Spleen (tissue), 13 donors: ENCODE measurements at places on chromosomes 6 and 20.

- DNase-seq, result no peak
These were observed 254.4 kb downstream of the NRN1 start for GRCh38 chr6:5752391-5752680.

DNA sequence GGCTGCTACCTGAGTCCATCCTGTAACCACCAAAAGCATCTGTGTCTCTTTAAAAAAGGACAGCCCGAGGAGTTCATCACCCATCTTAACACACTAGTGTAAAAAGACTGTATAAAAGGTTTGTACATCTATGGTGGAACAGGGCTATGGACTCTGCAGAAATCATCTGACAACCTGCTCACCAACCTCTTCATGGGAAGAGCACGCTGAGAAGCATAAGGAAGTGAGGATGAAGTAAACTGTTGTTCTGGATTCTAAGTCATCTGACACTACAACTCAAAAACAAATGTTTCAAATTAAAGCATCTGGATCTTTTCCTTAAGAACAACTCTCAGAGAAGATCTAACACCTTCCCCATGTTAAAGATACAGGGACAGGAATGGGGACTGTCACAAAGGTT, 5.4 kb downstream of the IFNGR1 start:
- DNase-seq, result no peak

DNA sequence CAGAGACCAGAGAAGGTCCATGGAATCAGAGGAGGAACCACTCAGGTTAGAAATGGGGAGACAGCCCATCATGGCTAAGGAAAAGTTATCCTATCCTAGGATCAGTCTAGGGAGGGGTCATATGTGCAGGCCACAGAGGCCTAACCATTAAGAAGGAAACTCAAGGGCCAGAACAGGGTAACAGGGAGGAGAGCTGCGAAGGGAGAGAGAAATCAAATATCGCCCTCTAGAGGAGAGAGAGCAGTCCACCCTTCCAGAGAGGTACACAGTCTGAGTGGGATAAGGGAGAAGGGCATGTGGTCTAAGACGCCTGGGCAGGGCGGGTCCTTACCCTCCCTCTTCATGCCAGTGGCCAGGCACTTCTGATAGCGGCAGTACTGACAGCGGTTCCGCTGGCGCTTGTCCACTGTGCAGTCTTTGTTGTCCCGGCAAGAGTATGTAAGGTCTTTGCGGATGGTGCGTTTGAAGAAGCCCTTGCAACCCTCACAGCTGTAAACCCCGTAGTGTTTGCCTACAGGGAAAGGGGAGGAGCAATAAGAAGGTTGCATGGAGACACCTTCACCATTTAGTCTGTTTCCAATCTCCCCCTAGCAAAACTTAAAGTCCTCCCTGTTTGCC, 2.9 kb downstream of the RXRB start:
- DNase-seq, result peak; percentile 75

- DNase-seq, result no peak
These were observed 413.5 kb downstream of the BTBD3 start for GRCh38 chr20:12331236-12331635.

- no peak for DNase-seq
These were observed 11.0 kb downstream of the PTCHD4 start for GRCh38 chr6:48099713-48100587.

GRCh38 chr6:102686461-102686860, 1293.0 kb downstream of the GRIK2 start:
- DNase-seq, result no peak

- no peak for DNase-seq
These were observed 297.1 kb upstream of the RIMS1 start for GRCh38 chr6:71589254-71589653.

- no peak for DNase-seq
These were observed 1.3 kb upstream of the ENPP4 start for GRCh38 chr6:46128476-46128875.

DNA sequence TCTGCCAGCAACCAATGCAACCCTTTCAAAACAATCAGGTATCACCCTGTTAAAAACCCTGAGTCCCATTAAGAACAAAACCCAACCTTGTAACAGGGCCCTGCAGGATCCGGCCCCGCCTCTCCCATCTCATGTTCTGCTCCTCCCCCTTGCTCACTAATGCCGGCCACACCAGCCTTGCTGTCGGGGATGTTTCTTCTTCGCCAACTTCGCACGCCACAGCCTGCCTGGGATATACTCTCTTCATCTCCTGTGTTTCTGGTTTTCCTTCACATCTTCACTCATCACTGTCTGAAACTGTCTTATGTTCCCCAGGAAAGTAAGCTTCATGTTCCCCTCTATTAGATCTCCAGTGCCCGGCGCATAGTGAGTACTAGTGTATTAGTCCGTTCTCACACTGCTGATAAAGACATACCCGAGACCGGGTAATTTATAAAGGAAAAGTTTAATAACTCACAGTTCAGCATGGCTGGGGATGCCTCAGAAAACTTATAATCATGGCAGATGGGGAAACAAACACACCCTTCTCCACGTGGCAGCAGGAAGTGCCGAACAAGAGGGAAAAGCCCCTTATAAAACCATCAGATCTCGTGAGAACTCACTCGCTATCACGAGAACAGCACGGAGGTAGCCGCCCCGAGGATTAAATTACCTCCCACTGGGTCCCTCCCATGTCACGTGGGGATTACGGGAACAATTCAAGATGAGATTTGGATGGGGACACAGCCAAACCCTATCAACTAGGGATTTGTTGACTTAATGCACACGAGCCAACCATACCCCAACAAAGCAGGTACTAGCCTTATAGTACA, 5.1 kb downstream of the TP53RK start:
- DNase-seq, result no peak

GRCh38 chr6:137248702-137249101, 29.5 kb upstream of the IFNGR1 start:
- peak; percentile 80 for DNase-seq

DNA sequence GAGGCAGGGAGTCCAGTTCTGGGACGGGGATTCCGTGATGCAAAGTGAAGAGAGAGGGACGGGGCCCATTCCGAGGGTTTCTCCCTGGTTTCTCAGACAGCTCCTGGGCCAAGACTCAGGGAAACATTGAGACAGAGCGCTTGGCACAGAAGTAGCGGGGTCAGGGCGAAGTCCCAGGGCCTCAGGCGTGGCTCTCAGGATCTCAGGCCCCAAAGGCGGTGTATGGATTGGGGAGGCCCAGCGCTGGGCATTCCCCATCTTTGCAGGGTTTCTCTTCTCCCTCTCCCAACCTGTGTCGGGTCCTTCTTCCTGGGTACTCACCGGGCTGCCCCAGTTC, 35.9 kb upstream of the HLA-G start:
- no peak for DNase-seq

DNA sequence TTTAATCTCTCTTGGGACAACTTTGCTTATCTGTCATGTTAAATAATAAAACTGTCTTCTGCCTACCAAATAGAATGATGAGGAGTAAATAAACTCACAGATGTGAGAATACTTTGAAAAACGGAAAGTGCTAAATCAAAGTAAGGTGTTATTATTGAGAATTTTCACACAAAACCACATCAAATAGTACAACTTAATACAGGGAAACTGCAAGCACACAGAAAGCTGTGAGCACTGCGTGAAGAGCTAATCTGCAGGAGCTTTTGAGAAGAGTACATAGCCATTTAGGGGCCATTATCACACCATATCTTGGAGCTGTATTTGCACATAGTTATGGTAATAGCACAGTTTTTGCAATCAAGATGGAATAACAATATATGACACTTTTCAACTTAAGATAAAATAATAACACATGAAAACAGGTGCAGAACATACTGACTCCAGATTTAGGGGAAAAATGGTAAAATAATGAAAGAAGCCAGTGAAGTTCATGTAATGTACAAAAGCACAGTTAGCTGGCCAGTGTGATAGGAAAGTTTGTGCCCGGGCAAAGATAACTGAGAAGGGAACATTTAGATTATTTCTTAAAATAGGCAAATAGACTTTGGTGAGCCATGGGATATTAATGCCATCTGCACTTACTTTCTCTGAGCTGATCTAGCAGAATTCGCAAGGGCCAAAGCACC, 398.5 kb upstream of the PLCB4 start:
- DNase-seq, result no peak

GRCh38 chr6:28988536-28989311, 16.4 kb downstream of the ZNF311 start:
- DNase-seq, result peak; percentile 87

DNA sequence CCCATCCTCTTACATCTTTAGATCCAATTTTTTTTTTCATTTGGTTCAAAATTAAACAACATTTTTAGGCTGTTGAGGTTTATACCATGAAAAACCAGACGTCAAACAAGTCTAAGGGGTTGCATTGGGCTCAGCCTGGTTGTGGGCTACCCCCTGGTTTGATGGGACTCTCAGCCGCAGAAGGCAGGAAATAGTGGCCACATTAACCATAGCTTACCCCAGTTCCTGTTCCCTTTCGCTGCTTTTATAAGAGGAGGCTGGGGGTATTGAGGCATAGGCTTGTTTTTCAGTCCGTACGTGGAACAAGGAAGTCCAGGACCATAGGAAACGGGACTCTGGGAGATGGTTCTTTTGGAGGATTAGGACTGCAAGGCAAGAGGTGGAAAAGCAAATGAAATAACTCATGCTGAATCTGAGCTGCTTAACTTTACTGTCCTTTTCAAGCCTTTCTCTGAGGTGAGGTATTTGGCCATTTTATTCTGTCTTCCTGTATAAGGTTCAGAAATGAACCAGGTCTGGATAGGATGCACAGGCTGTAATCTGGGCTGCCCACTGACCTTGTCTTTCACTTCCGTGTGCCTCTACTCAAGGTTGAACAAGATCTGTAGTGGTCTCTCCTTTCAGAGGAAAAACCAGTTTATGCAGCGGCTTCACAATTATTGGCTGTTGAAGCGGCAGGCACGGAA, 7.7 kb downstream of the BRPF3 start:
- no peak for DNase-seq

GRCh38 chr20:25014816-25015215, 22.3 kb upstream of the APMAP start:
- peak; percentile 58 for DNase-seq

- no peak for DNase-seq
These were observed 12.6 kb downstream of the LRP11 start for GRCh38 chr6:149851461-149852110.

DNA sequence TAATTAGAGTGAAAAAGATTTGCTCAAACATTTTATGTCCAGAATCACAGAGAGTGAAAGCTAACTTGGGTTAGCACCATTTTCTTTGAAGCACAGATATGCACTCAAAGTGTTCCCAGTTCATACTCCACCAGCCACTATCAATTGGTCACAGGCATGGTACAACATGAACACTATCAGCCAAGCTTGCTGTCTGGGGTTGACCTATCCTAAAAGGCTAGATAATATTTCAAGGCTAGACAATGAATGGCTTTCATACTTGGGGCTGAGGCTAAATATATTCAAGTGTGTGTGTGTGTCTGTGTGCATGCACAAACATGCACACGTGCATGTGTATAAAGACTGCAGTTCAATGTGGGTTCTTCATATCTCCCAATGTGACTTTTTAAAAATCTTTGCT, 783.0 kb upstream of the GJE1 start:
- no peak for DNase-seq

GRCh38 chr6:129923530-129924250, 62.6 kb upstream of the TMEM244 start:
- DNase-seq, result no peak

DNA sequence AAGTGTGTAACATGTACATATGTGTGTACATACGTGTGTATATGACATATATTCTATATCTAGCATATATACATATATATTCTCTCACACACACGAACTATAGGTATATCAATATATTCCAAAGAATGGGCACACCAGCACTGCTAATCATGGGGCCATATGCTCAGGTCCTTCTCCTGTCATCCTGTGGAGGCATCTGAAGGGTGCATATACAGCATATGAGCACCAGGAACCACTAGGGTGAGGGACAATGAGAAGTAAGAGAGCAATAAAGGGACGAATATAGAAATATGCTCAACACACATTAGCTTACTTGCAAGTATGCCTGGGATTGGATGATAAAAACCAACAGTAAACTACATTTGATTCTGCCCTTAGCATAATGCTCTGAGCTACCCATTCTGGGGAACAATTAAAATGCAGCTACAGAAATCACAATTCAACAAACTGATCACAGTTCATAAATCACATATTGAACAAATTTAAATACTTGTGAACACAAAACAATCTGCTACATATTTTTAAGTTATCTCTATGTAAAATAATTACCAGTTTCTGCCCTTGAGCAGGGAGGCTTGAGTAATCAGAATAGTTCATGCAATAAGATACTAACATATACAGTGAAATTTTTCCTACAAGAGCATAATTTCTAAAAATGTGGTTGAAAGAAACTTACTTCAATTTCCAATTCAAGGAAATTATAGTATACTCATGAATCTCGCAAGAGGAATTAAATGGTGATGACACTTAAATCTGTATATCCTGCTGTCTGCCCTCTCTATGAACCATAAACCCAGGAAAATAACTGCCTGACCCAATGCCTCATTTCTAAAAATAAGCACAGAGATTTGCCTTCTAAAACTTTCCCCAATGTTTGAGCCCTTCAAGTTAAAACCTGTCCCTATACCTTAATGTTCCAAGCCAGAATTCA, 272.2 kb upstream of the THEMIS start:
- no peak for DNase-seq

- DNase-seq, result peak; percentile 87
These were observed 53.9 kb upstream of the TAGAP start for GRCh38 chr6:159098636-159099106.

- no peak for DNase-seq
These were observed 10.9 kb downstream of the PYGB start for GRCh38 chr20:25258828-25259227.

- no peak for DNase-seq
These were observed 307.9 kb upstream of the POU3F2 start for GRCh38 chr6:98526465-98526864.

DNA sequence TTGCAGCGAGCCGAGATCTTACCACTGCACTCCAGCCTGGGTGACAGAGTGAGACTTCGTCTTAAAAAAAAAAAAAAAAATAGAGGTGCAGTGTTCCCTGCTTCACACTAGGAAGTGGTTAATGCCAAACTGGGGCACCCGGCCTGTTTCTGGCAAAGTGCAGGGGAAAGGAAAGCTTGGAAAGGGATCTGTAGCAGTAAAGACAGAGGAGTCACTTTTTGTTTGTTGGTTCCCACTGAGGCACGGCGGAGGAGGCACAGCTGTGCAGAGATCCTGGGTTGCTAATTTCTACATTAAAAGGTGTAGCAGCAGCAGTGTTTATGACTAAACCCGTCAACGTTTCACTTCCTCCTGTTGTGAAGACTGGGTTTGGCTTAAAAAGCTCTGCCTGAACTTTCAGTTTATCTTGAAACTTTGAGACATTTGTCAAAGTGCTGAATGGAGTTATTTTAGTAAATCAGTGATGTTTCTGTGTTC, 125.6 kb downstream of the CARMIL1 start:
- no peak for DNase-seq

GRCh38 chr6:100181309-100181708, 187.3 kb upstream of the MCHR2 start:
- no peak for DNase-seq

GRCh38 chr6:50936277-50936681, 117.6 kb downstream of the TFAP2B start:
- no peak for DNase-seq

GRCh38 chr20:48667889-48668413, 159.8 kb downstream of the PREX1 start:
- DNase-seq, result peak; percentile 75
